ENCODE measurements at places on chromosomes 6 and 20.

DNA sequence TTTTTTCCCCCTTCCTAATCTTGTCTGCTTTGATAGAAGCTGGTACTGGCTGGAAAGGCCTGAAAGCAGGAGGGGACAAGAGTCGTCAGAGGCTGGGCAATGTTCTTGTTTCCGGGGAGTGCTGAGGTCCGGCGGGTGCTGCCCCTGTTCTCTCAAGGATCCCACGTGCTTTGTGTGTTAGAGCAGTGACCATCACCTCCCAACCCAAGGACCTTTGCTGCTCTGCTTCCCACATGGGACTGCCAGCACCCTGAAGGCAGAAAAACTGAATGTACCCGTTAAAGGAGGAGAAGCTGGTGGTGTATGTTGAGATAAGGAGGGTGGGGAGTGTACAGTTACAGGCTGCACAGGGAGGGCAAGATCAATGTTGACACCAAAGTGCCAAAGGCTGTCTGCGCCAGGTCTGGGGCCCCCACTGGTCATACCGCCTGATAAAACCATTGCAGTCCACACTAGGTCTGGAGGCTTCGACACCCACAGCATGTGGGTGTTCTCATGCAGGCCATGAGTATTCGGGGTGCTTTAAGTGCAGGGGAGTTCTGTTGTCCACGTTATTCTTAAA, 15.0 kb downstream of the C20orf173 start:
- DNase-seq = no peak

DNA sequence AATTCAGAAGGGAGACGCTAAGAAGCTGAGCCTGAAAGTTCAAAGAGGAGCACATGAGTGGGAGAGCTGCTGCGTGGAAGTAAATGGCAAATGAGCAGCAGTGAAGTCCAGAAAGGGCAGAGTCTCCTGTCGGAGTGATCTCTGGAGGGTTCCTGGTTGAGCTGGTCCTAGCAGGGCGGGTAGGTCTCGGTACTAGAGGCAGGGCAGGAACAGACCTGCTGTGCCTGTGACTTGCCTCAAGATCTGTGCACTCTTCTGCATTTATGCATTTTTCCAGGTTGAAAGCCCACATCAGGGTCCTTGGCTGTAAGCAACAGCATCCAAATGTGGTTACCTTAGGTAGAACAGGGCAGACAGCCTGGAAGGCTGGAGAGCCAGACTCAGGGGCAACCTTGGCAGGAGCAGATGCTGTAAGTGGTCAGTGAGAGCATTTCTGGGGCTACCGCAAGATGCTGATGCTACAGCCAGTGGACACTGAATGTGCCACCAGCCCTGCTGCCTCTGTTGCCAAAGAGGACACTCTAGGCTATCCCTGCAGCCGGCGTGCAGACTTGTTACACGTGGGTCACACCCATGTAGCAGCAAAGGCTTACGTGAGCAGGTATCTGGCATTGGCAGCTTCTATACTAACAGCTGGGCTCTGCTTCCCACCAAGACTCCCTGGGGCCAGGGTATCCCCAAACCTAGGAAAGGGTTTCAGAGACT, 8.4 kb downstream of the DUSP22 start:
- DNase-seq = no peak

DNA sequence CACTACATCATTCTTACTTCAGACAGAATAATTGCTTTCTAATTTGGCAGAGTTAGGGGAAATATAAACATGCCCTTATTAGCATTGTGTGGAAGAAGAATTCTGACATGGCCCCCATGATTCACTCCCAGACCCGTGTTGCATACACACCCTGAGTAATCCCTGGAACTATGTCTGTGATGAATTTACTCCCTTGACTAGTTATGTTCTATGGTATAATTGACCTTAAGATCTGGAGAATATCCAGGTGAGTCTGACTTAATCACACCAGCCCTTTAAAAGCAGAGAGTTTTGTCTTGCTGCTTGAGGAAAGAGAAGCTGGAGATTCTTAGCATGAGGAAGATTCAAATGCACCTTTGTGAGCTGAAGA, 262.9 kb downstream of the SOX4 start:
- DNase-seq = no peak

DNA sequence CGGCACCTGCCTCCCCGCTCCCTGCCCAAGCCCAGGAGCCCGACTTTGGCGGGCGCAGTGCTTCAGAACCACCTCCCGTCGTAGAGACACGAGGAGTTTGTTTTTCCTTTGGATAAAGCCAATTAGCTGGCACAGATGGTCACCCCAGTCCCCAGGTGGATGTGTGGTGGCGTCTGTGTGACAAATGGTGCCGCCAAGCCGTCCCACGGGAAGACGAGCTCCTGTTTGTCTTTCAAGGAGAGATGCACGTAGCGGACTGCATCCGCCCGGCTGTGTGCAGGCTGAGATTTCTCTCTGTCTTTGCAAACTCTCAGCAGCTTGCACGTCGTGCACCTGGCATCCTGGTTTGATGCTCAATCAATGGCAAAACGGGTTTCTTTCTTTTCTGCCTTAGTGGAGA, 16.1 kb upstream of the MRGBP start:
- no peak for DNase-seq

- no peak for DNase-seq
These were observed 13.3 kb downstream of the SLC22A1 start for GRCh38 chr6:160134779-160135547.

- no peak for DNase-seq
These were observed 93.2 kb downstream of the DLGAP4 start for GRCh38 chr20:36399147-36399968.

DNA sequence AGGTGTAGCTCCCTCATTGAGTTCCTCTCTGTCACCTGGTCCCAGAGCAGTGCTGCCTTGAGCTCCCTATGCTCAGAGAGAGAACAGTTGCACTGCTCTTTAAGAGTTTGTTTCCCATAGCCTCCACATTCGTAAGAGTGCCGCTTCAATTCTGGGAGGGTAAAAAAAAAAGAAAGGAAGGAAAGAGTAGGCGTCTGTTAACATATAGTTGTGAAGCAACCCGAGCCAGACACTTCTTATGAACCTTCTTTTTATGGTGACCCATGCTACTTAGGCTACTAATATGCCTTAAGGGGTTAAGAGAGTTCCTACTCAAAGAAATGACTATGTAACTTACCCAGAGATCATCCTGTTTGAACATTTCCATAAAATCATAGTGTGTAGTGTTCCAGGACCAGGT, 4.3 kb upstream of the ARG1 start:
- DNase-seq = no peak

DNA sequence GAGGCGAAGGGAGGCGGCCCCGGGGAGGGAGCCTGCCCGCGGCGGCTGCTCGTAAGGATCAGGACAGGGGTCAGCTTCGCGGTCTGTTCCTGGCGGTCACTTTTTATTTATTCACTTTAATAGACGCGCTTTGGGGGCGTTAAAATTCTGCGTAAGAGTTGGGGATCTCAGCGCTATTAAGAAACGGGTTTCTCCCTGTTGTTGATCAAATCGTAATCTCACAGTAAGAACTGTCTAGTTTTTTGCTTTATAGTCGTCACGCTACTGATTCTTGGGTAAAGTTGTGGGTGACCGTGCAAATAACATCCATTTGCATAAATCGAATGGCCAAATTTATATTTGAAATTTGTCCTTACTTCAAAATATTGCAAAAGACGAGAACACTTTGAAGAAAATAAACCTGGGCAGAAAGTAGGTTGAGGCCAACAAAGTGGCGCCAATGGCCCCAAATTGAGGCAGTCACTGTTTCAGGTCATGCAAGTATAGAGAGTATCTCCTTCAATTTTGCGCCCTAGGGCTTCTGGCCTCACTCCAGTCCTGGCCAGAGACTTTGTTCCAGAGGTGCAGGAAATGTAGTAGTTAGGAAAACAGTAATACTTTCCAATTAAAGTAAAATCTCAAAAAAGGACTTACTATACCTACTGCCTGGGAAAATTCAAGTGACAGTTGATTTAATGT, 963 bp upstream of the RMND1 start:
- DNase-seq = no peak

- DNase-seq = no peak
These were observed 38.1 kb upstream of the UTRN start for GRCh38 chr6:144246988-144247387.

GRCh38 chr6:117568247-117568646, 34.1 kb downstream of the GOPC start:
- no peak for DNase-seq

- DNase-seq = no peak
These were observed 107.2 kb upstream of the SASH1 start for GRCh38 chr6:148235446-148235845.

DNA sequence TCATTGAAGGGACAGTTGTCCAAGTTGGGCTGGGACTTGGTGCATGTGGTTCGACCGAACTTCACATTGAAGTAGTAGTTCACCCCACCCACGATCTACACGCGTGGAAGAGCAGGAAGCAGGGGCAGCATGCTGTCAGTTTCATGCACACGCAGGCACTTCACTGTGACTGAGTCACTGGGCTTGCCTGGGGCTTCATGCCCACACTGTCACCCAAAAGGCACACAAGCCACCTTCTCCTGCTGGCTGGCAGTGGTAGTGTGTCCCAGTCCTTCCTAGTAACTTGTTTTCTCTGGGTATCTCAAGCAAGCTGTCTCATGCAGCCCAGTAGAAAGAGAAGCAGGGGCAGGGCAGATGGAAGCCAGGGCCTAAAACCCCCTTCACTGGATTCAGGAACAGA, 2.0 kb downstream of the CST5 start:
- DNase-seq = no peak

DNA sequence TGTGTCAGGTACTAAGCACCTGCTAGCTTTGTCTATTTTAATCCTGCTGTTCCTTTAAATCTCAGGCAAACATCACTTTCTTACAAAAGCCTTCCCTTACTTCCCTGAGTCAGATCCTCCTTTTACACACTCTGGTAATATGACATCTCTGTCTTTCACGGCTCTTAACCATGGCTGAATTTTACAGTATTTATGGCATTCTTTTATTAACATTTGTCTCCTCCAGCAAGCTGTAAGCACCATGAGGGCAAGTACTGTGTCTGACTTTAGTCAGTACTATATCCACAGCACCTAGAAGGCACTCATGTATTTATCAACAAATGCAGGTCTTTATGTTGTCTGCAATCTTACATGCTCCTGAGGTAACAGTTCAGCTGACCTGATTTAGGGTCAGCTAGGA, 33.7 kb upstream of the HBS1L start:
- no peak for DNase-seq

DNA sequence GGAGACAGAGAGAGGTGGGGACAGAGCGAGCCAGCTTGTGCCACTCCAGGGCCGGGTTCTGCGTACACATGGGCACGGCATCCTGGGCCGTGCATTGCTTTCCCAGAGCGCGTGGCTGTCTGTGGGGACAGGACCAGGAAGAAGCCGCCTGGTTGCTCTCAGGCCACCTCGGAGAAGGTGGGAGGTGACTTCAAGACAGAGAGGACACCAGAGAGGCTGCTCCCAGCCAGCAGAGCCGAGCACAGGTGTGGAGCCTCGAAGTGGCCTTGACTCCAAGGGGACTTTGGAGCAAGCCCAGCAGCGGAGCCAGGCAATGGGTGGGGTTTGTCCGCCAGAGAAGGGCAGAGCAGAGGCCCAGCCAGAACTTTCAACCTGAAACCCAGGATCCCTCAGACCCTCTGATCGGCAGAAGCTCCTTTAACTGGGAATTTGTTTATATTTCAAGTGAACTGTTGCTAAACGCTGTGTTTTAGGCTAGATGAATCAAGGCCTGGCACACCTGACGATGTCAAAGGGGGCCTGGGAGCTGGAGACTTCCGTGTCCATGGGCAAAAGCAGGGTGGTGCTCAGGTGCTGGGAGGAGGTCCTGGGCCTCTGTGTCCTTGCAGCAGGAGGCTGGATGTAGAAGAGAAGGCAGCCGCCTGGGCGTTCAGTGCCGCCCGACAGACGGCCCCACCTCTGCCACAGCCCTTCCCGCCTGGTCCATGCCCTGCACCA, 262.1 kb downstream of the DLL1 start:
- no peak for DNase-seq

- no peak for DNase-seq
These were observed 1076.4 kb downstream of the HACE1 start for GRCh38 chr6:103783329-103783728.

GRCh38 chr6:17904491-17905120, 82.8 kb downstream of the KIF13A start:
- no peak for DNase-seq

- no peak for DNase-seq
These were observed 22.9 kb downstream of the QKI start for GRCh38 chr6:163437466-163437865.
